ENCODE measurements at places on chromosomes 1 and 21.

DNA sequence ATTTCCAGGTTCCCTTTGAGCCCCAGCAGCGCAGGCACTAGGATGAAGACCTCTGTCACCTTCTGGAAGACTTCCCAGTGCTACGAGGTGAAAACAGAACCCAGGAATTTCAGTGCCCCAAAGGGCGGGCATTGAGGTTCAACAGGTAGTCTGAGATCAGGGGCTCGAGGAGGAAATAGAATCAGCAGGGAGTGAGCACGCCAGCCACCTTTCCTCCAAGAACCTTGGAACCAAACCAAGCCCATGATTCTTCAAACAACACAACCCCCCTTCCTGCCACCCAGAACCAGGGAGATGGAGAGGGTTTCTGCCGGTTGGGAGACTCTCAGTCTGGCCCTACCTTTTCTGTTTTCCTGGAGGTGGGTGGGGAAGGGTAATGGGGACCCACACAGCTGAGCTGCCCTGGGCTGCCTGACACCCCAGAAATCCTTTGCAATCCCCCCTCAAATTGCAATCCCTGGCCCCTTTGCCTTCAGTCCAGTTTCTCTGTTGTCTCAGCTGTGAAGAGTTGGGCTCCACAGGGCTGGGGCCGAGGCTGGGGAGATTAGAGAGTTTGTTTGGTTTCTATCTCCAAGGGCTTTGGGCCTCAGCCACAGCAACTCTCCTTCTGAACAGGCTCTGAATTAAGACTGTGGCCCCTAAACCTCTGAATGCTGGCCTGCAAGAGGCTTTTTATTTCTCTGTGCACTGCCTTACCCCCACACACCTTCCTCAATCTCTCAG lies 11.9 kb downstream of the SLC41A1 start:
- no peak for DNase-seq

GRCh38 chr1:24899581-24900485 lies 30.2 kb downstream of the RUNX3 start:
- DNase-seq = no peak

DNA sequence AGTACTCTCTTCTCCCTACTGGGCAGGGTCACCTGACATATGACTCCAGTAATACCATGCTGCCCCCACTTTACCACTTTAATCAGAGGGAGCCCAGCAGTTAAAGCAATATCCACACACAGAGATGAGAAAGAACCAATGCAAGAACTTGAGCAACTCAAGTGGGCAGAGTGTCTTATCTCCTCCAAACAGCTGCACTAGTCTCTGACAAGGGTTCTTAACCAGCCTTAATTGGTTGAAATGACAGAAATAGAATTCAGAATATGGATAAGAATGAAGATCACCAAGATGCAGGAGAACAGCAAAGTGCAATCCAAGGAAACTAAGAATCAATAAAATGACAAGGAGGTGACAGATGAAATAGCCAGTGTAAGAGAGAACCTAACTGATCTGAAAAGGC lies 91.0 kb downstream of the KCNT2 start:
- DNase-seq = no peak

DNA sequence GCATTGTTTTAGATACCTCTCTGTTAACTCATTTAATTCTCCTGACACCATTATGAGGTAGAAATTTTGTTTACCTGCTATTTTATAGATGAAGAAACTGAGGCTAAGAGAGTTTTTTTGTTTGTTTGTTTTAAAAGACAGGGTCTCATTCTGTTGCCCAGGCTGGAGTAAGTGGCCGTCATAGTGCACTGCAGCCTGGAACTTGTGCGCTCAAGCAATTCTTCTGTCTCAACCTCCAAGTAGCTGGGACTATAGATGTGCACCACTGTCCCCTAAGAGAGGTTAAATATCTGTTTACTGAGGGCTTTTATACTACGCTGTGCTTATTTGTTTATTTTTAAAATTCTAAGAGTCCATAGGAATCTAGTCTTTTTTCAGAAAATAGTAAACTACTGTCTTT lies 43.7 kb upstream of the CACYBP start:
- no peak for DNase-seq

DNA sequence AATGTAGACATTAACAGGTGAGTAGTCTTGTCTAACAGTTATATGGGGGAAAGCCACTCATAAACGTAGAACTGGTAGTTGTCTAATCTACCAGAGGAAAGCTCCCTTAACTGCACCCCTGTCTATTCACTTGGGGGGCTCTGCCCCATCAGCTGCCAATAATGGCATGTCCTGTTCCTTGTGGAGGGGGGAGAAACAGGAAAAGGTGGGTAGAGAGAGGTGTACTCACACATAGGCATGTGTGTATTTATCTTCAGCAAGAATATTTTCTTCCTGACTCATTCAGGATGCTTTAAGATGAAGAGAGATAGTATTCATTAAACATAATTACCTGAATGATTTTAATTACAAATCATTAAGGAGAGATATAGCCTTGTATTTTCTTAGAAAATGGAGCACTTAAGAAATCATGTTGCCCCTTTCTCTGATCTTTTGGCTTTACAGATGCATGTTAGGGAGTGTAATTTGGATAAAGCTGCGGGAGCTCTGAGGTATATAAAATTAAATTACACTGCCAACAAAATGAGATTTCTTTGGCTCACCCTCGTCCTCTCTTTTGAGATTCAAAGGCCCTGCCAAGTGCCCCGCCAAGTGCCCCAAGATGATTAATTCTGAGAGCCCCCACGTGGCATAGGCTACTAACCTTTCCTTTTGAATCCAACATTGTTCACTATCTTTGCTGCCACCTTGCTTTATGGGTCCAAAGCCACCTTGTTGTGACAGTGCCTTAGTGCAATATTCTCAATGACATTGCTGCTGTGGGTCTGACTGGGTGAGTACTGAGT lies 286.3 kb upstream of the LYPLAL1 start:
- no peak for DNase-seq

DNA sequence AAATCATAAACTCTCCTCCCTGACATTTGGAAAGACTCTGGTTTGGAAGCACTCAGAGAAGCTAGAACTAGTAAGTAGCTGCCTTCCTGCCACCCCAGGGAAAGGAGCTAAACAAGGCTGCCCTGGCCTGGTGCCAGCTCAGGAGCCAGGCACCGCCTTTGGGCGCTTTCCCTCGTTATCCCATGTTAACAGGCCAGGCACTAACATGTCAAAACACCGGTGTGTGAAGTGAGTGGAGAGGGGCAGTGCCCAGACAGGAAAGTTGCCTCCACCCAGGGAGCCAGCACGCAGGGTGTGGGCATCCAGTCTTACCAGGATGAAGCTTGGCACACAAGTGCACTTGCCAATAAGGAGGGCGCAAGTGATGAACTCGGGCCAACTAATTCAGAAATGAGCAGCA lies 346.8 kb downstream of the RRAGC start:
- no peak for DNase-seq

- peak; percentile 84 for DNase-seq
Measured at GRCh38 chr1:25996966-25997827, 666 bp downstream of the PAFAH2 start.

DNA sequence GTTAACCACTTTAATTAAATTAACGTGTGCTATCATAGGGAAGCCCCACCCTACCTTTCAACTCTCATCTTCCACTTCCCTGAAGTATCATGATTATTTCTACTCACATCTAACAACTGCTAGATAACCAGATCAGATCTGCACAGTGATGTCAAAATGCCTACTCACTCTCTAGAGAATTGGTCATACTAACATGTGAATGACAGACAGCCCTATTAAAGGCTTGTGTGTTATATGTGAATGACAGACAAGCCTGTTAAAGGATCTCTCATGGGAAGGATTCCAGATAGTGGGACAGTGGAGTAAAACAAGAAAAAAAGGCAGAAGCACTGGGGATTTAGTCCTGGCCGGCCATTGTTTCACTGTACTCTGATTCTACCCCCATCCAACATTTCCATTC lies 12.6 kb downstream of the VTCN1 start:
- no peak for DNase-seq

- DNase-seq = no peak
Measured at GRCh38 chr1:201253906-201254624, 29.2 kb upstream of the PKP1 start.

DNA sequence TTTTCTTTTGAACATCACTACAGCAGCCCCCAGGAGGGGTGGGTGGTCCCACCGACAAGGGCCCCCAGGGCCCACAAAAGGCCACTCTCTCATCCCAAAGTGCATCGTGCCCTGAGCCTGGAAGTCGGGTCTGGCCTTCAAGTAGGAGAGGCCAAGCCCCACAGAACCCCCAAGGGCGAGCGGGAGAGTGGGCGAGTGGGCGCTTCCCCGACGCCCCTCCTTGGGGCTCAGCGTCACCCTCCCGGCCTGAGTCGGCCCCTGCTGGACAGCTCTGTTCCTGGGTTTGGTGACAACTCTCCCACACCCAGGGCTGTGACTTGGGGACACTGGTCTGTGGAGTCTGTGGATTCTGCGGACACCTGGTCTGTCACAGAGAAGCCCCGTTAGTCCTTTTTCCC lies 42.2 kb upstream of the COL18A1 start:
- DNase-seq = no peak

DNA sequence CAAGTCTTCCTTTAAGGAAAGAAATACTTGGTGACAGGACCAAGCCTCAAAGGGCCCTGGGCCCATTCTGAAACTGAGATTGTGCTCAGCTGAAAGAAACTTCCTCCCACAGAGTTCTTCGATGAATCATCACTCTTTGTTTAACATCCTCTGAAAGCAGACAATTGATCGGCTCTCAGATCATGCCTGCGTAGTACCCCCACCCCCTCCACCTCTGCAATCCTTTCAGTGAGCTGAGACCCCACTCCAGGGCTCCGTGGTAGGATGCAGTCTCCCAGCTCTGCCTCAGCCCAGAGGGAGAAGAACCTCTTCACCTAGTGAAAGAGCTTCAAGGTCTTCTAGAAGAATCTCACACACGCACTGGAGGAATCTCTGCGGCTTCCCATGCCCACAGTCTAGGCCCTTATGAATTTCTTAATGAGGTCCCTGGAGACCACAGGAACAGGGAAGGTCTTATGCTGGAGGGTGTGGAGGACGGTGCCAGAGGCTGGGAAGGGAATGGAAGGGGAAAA lies 104.9 kb upstream of the SOD1 start:
- no peak for DNase-seq

GRCh38 chr1:43760745-43761317 lies 53.5 kb downstream of the ST3GAL3 start:
- peak; percentile 44 for DNase-seq

- no peak for DNase-seq
Measured at GRCh38 chr21:38507374-38507942, 9.2 kb upstream of the ERG start.

DNA sequence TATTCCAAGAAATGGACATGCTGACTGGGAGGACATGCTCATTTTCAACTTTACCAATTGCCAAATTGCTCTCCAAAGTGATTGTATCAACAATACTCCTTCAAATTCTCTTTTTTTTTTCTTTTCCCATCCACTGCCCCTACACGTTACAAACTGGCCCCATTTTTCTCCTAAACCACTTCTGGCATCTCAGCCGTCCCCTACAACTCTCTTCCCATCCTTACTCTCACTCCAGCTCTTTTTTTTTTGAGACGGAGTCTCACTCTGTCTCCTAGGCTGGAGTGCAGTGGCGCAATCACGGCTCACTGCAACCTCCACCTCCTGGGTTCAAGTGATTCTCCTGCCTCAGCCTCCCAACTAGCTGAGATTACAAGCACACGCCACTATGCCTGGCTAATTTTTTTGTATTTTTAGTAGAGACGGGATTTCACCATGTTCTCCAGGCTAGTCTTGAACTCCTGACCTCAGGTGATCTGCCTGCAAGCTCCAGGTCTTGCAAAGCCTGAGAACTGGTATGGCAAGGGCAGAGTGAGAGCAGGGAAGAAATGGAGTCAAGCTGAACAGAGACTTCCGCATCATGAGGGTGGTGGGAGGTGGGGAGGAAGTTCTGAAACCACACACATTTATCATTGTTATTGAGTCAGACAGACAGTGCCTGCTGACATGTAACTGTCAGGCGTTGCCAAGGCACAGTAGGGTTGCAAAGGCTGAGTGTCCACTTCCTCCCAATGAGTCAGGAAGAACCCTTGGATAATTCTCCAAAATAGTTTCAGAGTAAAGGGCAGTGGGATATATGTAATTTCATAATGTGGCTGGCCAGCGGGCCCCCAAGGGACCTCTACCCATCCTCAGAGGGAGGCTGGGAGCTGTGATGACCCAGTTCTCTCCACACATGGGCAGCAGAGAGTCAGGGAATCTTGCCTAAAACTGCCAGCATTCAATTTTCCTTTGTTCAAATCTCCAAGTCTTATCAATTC lies 17.4 kb downstream of the CELA3A start:
- DNase-seq = no peak

- DNase-seq = no peak
Measured at GRCh38 chr1:238191170-238191569, 300.4 kb upstream of the ZP4 start.

DNA sequence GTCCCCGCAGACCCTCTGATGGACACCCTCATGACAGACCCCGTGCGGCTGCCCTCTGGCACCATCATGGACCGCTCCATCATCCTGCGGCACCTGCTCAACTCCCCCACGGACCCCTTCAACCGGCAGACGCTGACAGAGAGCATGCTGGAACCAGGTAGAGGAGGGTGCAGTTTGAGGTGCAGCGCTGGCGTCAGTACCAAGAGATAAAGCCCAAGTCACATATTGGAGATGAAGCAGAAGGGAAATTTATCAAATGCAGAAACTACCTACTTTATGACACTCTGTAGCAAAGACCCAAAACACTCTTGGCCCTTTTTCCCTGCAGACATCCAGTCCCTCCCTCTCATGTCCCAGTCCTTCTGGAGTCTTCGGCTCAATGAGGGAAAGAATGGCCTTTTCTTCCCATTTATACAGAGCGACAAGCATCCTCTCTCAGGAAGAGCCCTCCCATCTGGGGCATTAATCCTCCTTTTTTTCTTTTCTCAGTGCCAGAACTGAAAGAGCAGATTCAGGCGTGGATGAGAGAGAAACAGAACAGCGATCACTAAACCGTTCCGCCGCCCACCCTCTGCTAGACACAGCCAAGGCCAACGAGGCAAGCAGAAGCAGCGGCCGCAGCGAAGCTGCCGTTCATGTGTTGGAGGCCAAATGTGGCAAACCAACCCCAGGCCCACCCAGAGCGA lies 30.8 kb upstream of the KIF1B start:
- DNase-seq = no peak

GRCh38 chr21:16072737-16073136 lies 343.0 kb downstream of the USP25 start:
- peak; percentile 85 for DNase-seq

DNA sequence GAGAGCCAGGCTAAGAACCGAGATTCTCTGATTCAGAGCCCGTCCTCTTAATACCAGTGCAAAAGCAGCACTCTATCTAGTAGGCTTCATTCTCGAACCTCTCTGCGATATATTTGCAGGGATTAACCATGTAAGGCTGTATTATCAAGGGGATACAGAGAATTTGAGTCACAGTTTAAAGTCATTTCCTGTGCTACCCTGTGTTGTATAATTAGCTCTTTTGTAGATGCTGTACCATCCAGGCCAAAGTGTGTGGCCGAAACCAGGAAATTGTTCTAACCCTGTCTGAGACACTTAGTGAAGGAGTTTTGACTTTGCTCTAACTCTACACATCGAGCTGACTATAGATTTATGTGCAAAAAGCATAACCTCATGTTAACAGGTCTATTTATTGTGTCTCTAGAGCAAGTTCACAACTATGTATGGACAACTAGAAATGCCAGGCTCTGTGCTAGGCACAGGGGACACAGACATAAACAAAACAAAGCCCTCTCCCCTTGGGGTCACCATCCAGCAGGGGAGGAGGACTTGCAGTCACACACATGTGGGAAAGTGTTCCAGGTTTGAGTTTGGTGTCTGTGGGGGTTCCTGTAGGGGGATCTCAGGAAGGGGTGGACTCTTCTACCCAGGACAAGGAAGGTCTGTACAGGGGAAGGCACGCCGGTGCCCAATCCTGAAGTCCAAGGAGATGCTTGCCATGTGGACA lies 182.2 kb downstream of the DHRS3 start:
- no peak for DNase-seq

All from cardiac muscle cell (in vitro differentiated cells and primary cell).